Activated T-cell treated with anti-CD3 and anti-CD28 coated beads for 4 hours (primary cell): ENCODE measurements at places on chromosomes 7 and 10.

- DNase-seq, result no peak
Measured at GRCh38 chr10:12729885-12730284, 271.6 kb downstream of the CCDC3 start.

DNA sequence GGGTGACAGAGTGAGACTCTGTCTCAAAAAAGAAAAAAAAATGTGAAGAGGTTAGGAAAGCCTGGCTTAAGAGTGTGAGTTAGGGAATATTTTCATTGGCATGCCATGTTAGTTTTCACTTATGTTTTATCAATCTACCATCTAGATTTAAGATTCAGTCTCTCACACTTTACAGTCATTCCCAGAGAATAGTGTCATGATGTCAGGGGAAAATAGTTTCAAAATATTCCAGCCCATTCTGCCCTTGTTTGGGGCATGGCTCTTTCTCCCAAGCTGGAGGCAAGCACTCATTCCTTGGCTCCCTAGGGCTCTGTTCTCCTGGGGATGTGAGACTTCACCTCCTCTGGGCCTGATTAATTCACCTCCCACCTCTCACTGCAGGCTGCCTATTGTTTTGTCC, 331.5 kb downstream of the CXCL12 start:
- no peak for DNase-seq

DNA sequence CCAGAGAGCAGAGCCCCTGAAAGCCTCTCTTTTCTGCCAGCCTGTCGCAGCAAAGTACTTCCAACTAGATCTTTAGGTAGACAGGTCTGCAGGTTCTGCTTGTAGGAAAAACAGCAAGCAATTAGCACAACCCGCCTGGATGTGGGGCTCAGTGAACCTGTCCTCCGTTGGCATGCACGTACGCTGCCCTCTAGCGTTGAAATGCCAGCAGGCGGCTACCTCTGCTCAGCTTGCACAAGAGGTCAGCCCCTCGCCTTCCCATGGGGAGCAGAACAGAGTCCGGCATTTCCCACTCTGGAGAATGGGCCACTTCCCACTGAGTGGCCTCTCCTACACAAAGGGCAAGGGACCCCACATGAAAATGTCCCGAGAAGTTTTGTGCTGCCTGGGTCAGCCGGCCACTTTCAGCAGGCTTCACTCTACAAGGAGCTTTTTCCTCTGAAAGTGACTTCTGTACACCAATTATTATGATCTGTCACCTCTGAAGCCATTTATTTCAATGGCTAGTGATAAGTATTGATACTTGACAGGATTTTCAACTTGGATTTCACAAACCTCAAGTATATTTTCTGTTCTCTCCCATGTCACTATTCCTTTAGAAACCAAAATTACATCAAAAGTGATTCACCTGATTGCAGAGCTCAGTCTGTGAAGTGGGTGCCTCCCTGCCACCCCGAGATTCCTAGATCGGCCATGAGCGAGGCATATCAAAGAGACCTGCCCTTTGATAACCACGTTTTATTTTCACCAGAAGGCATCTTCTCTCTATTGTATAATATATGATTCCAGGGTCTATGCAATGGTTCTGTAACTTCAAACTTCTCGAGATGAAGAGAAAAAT, 56.7 kb downstream of the JCAD start:
- peak; percentile 36 for DNase-seq

DNA sequence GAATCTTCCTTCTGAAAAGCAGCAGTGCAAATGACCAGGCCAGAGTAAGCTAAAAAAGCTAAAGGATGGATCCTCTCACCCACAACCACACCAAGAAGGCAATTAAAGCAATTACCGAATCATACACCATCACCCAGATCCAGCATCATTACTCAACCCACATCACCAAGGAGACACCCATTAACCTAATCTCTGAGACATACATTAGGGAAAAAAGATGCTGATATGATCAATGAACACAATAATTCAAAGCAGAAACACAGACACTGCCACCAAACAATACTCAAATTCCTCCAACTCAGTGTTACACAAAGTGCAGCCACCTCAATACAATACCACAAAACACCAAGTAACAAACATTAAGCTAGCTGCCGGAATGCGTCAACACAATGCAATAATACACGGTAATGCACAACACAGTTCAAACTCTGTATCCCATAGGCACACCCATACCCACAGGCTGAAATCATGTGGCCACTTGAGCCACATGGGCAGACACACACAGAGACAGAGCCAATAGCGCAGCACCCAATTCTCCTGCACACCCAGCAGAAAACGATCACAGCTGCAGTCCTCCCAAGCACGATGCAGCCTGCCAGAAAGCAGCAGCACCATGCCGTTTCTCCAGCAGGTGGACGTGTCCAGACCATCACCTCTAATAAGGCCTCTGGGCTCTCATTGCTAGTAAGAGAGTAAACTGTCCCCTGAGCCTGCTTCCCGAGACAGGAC, 21.5 kb downstream of the PAX2 start:
- DNase-seq, result no peak

DNA sequence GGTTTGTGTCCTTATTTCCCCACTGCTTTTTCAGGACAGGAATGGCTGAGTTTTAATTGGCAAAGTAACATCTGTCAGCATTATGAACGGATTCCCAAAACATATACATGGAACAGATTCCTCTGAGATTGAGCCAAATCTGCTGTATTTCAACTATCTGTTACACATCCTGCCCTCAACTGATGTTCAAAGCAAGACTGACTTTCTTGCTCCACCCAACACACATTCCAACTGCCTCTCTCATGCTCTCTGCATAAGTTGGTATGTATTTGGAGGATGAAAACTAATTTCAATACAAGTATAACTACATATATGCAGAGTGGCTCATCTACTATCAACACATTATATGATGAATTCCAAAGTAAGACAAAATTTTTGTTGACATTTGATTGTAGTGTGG, 342.2 kb downstream of the GATA3 start:
- no peak for DNase-seq

DNA sequence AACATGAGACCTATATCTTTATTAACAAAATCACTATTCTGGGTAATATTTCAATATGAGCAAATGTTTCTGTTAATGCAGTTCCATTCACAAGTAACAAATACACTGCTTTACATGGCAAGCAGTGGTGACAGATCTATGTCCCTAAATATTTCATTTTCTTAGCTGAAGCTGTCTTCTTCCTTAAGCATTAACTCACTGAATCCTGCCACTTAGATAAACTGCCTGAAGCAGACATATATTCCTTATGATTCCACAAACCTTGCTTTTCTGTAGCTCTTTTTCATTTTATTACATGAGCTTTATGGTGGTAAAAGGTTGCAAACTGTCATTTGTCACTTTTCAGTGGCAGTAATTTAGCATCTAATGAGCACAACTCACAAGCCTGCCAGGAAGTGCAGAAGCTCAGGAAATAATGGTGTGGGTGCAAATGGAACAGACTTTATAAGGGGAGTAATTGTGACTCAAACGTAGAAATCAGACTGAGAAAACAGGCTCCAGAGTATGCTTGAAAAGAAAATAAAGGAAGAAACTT, 217.2 kb downstream of the XPNPEP1 start:
- DNase-seq, result no peak

DNA sequence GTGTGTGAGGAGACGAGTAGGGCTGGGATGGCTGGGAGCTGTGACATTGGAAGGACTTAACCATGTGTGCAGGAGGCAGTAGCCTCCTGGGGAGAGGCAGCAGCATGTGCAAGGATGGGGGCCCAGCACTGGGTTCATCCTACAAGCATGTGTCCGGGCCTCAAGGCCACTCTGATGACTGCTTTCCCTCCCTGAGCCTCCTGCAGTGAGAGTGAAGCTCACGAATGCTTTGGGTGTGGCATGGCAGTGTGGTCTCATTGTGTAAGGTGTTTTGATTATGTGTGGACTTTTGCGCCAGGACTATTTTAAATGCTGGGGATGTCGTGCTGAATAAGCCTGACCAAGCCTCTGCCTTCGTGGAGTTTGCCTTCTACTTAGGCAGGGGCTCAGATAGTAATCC, 122.0 kb upstream of the INSYN2A start:
- no peak for DNase-seq

GRCh38 chr7:14195079-14195478, 205.6 kb upstream of the ETV1 start:
- no peak for DNase-seq

- DNase-seq, result peak; percentile 19
Measured at GRCh38 chr7:141053626-141054025, 20.2 kb upstream of the TMEM178B start.

DNA sequence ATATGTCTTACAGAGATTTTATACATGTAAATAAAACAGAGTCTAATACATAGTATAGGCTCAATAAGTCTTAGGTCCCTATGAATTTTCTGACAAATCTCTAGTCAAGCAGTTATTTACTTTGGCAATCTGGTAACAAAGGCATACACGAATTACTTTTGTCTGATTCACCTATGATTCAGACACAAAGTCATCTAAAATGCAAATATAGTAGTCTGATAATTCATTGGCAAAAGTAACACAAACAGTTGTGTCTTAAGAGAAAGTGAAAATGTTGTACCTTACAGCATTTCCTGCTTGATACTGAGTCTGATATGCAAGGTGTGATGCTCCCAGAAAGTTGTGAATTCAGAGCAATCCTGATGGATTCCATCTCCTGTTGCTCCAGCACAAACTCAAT, 209.4 kb upstream of the PRSS1 start:
- DNase-seq, result no peak

DNA sequence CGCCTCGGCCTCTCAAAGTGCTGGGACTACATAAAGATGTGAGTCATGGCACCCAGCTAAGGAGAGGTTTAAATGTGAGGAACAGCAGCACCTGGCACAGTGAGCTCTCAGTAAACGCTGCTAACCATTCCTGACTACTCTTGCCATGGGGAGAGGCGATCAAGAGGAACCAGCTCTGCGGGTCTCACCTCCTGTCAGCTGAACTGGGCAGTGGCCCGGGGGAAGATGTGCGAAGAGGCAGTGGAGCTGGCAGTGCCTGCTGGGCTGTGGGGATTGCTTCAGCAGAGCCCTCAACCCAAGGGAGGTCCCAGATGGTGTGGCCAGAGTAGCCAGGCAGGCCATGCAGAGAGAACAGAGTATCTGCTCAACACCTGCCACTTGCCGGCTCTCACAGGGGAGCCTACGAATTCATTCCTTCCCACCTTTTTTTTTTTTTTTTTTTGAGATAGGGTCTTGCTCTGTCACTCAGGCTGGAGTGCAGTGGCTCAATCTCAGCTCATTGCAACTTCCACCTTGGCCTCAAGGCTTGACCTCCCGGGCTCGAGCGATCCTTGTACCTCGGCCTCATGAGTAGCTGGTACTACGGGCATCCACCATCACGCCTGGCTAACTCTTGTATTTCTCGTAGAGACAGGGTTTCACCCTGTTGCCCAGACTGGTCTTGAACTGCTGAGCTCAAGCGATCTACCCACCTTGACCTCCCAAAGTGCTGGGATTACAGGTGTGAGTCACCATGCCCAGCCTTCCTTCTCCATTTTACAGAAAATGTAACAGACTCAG, 6.8 kb downstream of the POLM start:
- no peak for DNase-seq

DNA sequence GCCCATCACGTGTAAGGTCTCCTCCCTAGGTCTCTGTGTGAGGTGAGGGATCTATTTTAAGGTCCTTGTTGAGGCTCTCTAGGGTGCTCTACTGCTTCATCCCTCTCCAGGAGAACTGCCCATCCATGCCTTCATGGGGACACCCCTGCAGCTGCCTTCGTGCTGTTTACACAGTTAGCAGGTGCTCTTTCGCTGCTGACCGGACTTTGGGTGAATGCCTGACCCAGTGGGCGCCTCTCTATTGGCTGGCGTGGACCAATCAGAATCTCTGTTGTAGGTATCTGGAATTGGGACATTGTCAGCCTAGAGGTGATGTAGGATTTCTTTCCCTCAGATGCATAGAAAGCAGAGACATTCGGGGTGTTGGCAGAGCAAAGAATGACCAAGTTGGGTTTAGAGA, 38.7 kb upstream of the HMX3 start:
- DNase-seq, result no peak

GRCh38 chr10:120999868-121000267, 148.7 kb downstream of the WDR11 start:
- DNase-seq, result no peak

- DNase-seq, result no peak
Measured at GRCh38 chr10:24502006-24502405, 221.7 kb downstream of the ARHGAP21 start.

GRCh38 chr7:55129541-55130394, 111.0 kb downstream of the EGFR start:
- DNase-seq, result no peak

DNA sequence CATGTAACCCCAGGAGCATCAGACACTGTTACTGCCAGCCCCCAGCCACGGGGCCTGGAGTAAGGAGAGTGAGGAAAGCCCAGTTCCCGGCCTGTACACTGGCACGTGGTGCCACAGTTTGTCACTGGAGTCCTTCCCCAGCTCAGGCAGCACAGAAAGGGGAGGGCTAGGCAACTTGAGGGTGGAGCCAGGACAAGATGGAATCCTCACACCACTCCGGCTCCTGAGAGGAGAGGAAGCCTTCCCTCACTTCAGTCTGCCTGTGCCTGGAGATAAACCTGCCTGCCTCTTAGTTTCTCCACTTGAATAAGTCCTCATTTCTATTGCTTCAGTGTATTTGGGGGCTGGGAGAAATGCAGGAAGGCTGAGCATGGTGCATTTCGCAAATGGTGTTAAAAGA, 176.0 kb downstream of the KIAA1217 start:
- DNase-seq, result no peak

DNA sequence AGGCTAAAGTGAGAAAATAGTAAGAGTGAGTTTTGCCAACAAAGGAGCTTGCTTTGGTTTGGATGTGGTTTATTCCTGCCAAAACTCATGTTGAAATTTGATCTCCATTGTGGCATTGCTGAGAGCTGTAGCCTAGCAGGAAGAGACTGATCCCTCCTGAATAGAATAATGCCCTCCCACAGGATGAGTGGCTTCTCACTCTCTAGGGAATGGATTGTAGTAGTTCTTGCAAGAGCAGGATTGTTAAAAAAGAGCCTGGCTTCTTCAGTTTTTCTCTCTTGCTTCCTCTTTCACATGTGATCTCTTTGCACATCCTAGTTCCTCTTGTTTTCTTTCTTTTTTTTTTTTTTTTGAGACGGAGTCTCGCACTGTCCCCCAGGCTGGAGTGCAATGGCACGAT, 34.4 kb downstream of the ASAH2 start:
- DNase-seq, result no peak

GRCh38 chr10:14669576-14669975, 105.1 kb downstream of the FAM107B start:
- no peak for DNase-seq

GRCh38 chr10:20598590-20598989, 298.5 kb downstream of the NEBL start:
- DNase-seq, result no peak

DNA sequence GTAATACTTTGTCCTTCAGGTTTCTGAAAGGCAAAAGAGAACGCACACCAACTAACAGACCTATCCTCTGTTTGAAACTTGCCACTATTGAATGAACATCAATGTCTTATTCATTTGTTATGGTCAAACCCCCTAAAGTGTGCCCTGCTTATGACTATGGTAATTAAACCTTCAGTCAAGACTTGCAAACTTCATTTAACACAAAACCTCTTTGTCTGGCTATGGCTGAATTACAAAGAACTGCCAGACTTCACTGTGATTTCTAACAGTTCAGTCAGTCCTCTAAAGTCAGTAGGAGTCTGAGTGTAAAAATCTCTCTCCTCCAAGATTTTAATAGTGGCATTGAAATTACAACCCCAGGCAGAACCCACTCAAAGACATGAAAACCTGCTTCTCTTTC, 702.5 kb upstream of the LRRN3 start:
- no peak for DNase-seq

- DNase-seq, result no peak
Measured at GRCh38 chr7:2157473-2158279, 75.1 kb downstream of the MAD1L1 start.

- DNase-seq, result no peak
Measured at GRCh38 chr10:104925232-104925851, 284.3 kb downstream of the SORCS3 start.
